ENCODE measurements at places on chromosomes 2 and 18.

DNA sequence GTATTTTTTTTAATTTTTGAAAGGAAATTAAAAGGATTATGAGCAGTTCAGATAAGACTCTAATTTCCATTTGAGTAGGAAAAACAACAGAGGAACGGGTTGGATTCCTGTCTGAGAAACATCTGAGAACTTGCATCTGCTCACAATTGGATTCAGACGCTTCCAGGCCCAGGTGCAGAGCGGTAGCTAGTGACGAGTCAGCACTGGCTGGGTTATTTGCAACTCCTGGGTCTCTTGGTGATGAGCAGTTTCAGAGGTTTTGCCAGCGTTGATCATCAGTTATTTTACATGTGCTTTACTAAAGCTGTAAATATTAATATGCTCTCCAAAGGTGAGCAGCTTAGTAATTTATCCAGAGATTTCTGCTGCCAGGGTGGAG lies 39.1 kb upstream of the B3GNT7 start:
- DNase-seq, result no peak

DNA sequence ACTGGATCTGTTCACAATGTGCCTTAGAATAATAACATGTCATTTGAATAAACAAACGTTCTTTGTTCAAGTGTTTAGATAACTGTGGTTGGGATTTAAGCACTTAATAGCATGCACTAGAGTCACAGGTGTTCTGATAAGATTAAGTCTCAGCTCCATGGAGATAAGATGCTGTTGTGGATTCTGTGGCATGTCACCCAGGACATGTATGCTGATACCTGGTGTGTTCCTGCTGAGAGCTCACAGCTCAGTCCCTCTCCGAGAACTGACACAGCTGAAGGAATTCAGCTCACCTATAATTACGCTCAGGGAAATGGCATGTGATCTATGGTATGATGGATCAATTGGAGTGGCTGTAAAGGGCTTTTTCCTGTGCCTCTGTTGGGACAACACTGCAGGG lies 75.4 kb upstream of the ST6GAL2 start:
- DNase-seq, result no peak

GRCh38 chr2:203498161-203498560 lies 36.9 kb downstream of the RAPH1 start:
- DNase-seq, result no peak

GRCh38 chr2:112829961-112830681 lies 6.5 kb downstream of the IL1B start:
- DNase-seq, result no peak

DNA sequence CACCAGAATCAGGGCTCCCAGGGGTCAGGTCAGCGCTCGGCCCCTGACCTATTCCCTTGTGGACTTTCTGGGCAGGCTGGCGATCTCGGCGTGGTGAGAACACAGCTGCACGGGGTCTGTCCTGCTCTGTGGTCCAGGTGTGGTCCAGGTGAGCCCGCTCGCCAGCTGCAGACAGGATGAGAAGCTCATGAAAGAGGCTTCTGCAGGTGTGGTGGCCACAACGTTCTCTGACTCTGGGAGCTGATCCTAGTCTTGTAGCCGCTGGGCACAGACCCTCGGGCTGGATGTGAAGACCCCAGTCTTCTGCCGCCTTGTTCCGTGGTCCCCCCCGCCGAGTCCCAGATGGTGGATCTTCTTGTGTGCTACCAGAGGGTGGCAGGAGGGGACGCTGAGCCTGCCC lies 129.7 kb downstream of the RTP5 start:
- DNase-seq, result no peak

DNA sequence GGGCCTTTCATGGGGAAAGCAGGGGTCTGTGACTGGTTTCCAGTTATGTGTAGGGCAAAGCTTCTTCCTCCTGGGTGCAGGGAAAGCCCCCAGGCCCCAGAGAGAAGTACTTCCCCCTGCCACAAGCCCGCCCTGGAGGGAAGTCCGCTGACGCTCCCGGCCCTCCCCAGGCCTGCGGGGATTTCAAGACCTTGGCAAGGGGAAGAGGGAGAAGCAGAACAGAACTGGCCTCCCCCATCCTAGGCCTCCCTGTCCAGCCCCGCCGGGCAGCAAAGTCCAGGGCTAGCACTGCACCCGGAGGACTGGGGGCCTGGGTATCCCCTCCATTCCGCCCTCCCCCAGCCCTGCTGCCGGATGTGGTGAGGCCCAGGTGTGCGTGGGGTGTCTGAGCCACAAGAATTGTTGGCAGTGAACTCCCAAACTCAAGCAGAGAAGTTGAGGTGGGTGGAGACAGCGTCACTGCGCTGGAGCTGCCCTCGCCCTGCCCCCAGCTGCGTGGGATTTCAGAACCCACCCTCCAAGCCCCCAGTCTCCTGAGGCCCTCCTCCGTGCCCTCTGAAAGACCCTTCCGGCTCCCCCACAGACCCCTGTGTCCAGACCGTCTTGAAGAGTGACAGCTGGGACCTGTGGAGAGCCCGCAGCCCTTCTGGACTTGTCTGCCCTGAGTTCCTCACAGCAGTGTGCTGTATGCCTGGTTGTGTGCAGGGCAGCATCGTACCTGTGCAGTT lies 1.1 kb upstream of the DUSP2 start:
- DNase-seq, result peak; percentile 94
